Fibroblast of skin of left biceps (primary cell): ENCODE measurements at places on chromosomes 5 and 9.

DNA sequence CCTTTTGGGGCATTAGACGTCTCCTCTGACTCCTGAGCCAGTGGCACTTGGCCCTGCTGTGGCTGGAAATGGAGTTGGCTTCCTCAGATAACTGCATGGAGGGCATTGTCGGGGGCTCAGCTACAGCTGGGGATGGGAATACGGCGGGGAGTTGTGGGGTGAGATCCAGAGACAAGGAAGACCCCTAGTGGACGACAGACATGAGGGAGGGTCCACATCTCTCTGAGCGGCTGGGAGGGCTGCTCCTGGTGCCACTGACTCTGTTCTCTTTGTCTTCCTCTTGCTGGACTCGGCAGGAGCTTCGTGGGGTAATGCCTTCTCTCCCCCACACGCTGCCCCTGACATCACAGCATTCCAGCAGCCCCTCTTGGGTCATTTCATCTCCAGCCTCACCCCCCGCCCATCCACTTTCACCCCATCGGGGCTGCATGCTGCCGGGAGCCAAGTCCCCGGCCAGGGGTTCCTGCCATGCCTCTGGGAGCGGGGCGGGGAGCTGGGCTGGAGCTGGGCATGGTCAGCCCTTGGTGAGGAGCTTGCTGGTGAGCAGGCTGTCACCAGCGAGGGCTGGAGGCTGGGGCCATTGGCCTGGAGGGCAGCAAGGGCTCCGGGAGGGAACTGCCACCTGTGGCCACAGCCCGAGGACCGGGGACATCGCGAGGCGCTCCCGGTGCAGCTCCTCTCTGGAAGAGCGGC lies 172.3 kb downstream of the CACNA1B start:
- no peak for DNase-seq

GRCh38 chr9:69573651-69574050 lies 98.5 kb downstream of the APBA1 start:
- peak; percentile 65 for DNase-seq

DNA sequence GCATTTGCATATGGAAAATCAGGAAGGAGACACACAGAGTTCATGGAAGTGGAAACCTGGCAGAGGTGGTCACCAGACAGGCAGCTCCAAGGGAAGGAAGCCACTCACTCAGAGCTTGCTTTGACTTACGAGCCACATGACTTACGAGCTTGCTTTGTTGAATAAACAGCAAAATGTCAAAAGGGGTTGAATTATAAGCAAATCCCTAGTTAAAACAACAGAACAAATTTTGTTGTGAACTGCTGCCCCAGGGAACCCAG lies 164.3 kb downstream of the SYK start:
- no peak for DNase-seq

GRCh38 chr5:145941448-145942130 lies 5.2 kb downstream of the SH3RF2 start:
- DNase-seq: no peak

- no peak for DNase-seq
Measured at GRCh38 chr9:92706218-92706940, 36.4 kb upstream of the IPPK start.

- no peak for DNase-seq
Measured at GRCh38 chr9:123658792-123659191, 271.1 kb downstream of the DENND1A start.

- DNase-seq: no peak
Measured at GRCh38 chr9:100287186-100287585, 65.6 kb downstream of the TEX10 start.

DNA sequence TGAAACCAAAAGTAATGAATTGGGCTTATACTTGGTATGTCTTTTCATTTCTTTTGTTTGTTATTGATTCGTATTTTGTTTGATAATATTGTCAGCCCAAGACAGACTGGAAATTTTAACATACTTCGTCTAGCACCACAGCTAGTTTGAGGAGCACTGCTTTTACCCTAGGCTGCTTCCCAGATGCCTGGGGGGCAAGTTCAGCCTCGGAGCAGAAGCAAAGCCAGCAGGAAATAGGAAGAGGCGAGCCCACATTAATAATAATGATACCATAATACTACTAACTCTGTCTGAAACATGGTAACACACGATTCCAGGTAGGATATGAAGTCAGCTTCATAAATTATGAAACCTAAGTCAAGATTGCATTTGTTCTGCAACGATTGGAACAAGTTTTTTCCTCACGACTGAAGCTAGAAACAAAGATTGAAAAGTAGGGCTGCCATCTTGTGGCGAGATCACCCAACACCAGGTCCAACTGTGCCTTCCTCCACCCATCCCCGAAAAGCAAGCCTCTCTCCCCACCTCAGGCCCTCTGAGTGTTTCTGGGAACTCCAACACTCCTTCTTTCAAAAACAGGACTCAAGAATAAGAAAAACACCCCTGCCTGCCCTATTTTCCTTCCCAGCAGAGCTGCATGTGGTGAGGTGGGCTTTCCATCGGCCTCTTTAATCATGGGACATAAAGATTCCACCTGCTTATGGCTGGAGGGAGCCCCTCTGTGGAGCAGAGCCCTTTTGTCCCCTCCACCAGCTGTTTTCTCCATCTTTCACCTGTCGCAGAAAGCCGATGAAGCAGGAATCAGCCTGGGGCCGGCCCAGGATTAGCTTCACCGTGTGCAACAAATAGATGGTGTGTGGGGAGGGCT lies 236.4 kb downstream of the CAAP1 start:
- no peak for DNase-seq
